ENCODE measurements at places on chromosomes 3 and 15. TPM values are rescaled to one million over a fixed set of nuclear protein-coding genes. Genes with fewer than 3 reads are reported as not detected.

Gene TRNT1
- 15.9 TPM for polyA plus RNA-seq

Gene FYTTD1
- 64.1 TPM for polyA plus RNA-seq

Gene PEX11A
- polyA plus RNA-seq = 6.2 TPM

Gene LSMEM2
- polyA plus RNA-seq = 35.9 TPM

Gene PLA2G4B
- 7.0 TPM for polyA plus RNA-seq

Gene TNFAIP8L3
- 1.5 TPM for polyA plus RNA-seq

Gene SYNM
- 79.5 TPM for polyA plus RNA-seq

All from hindlimb muscle (tissue), 1 donor.